ENCODE measurements at places on chromosomes 12 and 14.

GRCh38 chr12:29025937-29026336, 123.1 kb upstream of the FAR2 start:
- DNase-seq: no peak

- no peak for DNase-seq
Measured at GRCh38 chr12:4164559-4165558, 108.7 kb upstream of the CCND2 start.

DNA sequence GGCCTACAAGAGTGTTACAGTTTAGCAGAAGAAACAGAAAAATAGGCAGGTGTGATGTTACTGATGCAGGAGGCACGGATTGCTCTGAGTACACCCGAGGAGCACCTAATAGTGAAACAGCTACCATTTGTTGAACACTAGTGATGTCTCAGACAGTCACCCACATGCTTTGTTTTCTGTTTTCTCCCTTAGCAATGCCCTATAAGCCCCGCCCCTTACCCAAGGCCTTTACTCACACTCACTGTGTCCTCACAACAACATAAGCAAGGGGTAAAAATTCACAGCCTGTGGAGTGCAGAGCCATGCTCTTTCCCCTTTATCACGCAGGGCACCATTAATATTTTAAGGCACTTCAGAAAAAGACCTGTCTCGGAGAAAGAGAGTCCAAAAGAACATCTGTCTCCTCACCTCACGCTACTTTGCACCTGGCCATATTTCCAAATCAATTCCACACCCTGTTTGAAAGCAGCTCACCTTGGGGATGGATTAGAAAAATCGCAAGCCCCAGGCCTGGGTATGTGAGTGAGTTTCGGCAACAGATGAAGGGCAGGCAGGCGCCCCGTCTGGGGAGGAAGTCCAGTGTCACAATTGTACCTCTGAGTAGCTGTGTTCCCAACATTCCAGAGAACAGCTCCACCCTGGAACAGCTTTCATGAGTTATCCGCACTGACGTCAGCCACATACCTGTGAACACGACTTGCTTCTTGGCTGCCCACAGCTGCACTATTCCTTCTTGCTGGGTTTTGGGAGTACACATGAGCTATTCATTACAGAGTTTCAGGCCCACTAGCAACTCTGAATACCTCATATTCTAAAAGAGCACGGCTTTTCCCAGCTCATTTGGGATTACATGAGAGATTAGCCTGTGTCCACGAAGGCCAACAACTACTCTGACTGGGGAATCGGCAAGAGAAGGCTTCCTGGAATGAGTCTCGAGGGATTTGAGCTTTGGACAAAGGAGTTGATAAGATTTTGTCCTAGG, 26.0 kb downstream of the MAPK1IP1L start:
- DNase-seq: no peak

- no peak for DNase-seq
Measured at GRCh38 chr12:5246196-5246595, 185.7 kb upstream of the NTF3 start.

GRCh38 chr14:60184146-60184904, 19.1 kb upstream of the DHRS7 start:
- DNase-seq: no peak

DNA sequence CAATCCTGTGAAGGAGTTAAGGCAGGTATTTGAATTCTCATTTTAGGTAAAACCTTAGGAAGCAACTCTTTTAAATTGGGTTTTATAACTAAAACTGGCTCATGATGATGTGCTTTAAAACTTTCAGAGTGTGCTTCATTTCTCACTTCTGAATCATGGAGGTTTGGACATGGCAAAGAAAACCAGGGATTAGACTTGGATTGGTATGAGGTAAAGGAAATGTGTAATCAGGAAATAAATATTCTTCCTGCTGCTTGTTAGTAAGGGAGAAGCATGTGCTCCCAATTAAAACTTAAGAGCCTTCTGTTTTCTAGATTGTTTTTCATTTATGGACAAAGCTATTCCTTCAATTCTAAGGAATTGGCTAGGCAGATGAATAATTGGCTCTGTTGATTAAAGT, 57.4 kb downstream of the FBXO33 start:
- DNase-seq: no peak

GRCh38 chr12:56387152-56387736, 24.6 kb upstream of the APOF start:
- DNase-seq: no peak

- no peak for DNase-seq
Measured at GRCh38 chr12:40351976-40352375, 127.2 kb downstream of the LRRK2 start.

GRCh38 chr12:82279536-82280058, 78.6 kb downstream of the CCDC59 start:
- no peak for DNase-seq

DNA sequence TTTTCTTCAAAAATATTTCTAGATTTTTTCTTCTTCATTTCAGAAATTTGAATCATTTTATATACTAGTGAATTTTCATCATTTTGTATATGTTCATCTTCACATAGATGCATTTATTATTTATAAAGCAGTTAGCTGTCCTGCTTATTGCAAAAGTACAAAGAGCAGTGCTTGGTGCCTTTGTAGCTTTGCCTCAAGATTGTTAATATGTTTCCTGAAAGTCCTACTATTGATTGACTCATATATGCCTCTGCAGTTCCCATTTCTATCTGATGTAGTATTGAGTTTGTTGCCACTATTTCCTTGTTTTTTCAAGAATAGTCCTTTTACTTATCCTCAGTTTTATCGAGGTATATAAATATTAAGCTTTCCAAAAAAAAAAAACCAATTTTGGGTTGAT, 89.7 kb downstream of the PDE3A start:
- DNase-seq: no peak

- DNase-seq: no peak
Measured at GRCh38 chr12:124437121-124437520, 130.3 kb downstream of the NCOR2 start.

GRCh38 chr14:26173581-26174110, 424.2 kb downstream of the NOVA1 start:
- no peak for DNase-seq

DNA sequence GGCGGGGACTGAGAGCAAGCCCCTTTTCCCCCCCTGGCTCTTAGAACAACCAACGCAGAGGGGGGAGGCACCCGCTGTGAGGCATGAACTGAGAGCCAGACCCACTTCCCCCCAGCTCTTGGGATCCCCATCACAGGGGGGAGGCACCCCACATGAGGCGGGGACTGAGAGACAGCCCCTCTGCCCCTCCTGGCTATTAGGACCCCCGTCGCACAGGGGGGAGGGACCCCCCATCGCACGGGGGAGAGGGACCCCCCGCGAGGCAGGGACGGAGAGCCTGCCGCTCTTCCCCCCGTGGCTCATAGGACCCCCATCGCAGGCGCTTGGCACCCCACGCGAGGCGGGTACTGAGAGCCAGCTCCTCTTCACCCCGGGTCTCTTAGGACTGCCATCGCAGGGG, 195.8 kb upstream of the PZP start:
- DNase-seq: no peak

GRCh38 chr12:57156701-57157403, 9.4 kb upstream of the LRP1-AS start:
- no peak for DNase-seq

- no peak for DNase-seq
Measured at GRCh38 chr12:113027726-113028125, 28.8 kb upstream of the DTX1 start.

GRCh38 chr14:99134516-99135046, 137.4 kb downstream of the BCL11B start:
- no peak for DNase-seq

DNA sequence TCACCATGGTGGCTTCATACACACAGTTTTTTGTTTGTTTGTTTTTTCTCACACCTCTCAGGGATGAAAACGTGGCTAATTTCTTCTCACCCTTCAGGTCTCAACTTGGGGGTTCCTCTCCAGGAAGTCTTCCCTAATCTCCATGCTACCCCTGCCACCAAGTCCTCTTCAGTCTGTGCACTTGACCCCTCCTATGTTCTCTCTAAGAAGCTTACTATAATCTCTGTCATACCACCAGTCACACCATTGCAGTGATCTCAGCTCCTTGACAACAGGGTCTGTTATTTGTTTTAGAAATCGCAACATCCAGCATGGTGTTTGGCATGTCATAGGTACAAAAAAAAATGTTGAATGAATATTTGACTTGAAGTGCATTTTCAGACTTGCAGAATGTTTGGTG, 83.4 kb downstream of the PRORP start:
- no peak for DNase-seq

- DNase-seq: no peak
Measured at GRCh38 chr14:104650981-104651875, 38.2 kb upstream of the INF2 start.

DNA sequence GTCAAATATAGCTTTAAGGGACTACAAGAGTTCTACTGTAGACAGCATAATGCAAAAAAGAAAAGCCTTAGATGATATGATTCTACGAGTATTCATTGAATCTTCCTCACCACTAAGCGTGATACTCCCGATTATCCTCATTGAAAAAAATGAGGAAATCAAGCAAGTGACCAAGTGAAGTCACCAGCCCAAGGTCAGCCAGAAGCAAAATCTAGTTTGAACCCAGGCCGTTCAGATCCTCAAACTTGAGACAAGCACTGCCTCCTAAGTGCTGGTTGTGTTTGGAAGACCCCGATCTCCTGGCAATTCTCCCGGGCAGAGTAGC, 845 bp downstream of the GIT2 start:
- DNase-seq: no peak

GRCh38 chr12:87836190-87836589, 193.0 kb downstream of the C12orf50 start:
- DNase-seq: no peak

- no peak for DNase-seq
Measured at GRCh38 chr12:125305231-125305630, 240.0 kb downstream of the AACS start.

DNA sequence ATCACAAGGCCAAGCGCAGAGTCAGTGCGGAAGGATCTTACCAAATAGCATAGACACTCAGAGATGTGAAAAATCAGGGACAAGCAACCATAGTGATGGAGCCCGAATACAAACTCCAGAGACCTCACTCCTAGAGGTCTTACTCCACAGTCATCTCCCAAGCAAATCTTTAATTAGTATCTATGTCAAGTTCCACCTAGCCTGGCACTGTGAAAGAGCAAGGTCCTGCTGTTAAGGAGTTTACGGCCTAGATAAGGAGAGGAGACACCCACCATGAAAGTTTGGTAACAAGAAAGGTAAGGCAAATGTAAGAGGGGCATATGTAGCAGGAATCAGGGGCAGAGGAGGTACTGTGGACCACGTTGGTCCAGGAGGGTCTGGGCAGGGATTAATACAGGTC, 7.4 kb upstream of the PLEKHG6 start:
- no peak for DNase-seq

- DNase-seq: no peak
Measured at GRCh38 chr14:22837114-22837749, 847 bp downstream of the MMP14 start.
